AG10803 (cell line): ENCODE measurements at places on chromosomes 3 and 15.

DNA sequence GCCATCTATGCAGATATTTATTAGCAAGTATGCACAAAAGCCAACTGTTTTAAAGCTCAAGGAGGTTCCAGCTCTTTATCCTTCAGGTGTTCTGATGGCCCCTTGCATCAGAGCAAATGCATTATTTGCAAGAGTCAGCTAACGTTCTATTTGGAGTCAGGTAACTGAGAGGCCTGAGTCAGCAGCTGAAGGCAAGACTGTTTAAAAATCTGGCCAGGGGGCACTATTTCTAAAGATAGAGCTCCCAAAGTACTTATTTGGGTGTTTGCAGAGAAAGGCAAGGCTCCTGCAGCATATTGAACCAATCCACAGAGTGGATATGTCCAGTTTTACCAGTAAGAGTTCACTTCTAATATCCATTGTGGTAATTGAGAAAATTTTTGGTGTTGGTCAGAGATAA lies 146.1 kb downstream of the LRTM1 start:
- DNase-seq = no peak

DNA sequence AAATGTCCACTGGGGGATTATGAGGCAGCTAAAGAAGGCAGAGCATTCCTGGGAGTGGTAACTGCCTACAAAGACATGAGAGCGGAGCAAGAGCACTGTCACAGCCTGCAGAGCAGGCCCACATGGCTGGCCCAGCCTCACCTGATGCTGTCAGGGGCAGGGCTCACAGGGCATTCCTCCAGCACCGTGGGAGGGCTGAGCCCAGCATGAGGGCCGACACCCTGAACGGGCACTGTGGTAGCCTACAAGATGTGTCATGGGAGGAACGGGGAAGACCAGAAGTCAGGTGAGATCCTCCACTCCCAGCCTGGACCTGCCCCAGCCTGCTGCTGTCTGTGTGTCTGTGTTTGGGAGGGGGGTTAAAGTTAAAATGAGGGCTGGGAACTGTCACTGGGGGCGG lies 30.1 kb downstream of the CCDC12 start:
- DNase-seq = no peak

GRCh38 chr3:34533451-34533850 lies 735.0 kb downstream of the PDCD6IP start:
- DNase-seq = no peak

GRCh38 chr3:3066378-3066777 lies 43.8 kb downstream of the IL5RA start:
- no peak for DNase-seq

DNA sequence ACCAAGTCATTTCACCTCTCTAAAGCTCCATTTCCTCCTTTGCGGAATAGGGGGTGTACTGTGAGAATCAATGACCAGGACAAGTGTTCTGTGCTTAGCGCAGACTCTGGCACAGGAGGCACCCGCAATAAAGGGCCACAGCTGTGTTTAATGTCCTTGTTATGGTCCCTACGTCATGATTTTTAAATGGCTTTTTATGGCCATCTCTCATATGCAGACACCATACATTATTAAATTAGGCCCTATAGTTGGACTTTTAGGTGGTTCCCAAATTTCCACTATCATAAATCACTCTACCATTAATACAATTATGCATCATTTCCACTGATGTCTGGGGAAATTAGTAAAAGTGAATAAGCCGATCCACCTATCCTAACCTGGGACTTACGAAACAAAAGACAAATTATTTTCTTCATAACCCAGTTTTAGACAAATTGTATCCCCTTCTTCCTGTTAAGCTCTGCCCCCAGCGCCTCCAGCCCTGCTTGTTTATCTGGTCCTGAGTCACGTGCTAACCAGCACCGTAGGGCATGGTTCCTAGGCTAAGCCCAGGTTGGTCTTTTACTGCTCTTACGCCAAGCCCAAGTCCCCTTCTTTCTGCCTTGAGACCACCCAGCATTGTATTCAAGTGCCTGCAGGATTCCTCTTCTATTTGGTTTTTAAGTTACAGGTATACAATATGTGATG lies 278.3 kb downstream of the SHQ1 start:
- DNase-seq = no peak

DNA sequence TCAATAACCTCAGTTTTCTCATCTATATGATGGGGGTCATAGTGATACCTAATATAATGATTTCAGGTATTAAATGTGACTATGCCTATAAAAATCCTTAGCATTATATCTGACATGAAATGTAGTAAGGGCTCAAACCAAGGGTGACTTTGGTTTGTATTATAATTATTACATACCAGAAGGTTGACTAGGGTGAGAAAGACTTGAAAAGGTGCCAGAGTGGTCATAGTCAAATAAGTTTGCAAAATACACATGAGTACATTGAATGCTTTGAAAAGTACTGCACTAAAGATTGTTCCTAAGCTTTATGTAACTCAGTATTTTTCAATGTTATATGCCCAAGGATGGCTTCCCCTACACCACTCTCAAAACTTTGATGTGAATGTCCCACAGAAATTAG lies 297.2 kb downstream of the ARPP21 start:
- peak; percentile 46 for DNase-seq

DNA sequence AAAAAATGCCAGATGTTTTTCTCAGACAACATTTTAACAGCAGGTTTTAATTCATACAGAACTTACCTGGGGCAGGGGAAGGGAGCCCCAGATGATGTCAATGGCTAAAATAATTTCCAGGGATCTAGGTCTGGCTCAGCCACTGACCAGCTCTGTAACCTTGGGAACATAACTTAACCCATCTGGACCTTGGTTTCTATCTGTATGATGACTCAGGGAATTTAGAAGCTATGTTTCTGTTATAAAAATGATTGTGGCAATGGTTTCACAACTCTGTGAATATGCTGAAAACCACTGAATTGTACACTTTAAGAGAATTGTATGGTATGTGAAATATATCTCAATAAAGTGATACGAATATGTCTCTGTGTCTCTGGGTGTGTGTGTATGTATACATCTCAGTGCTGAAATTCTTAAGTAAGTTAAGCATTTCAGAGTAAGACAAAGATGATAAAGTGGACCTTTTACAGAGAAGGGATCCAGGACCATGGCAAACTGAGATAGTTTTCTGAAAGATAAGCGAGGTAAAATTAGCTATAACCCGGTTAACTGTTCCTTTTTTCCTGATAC lies 2.9 kb downstream of the SH3GL3 start:
- DNase-seq = peak; percentile 79

- no peak for DNase-seq
Observed at GRCh38 chr3:13385373-13385965, 34.7 kb downstream of the NUP210 start.

DNA sequence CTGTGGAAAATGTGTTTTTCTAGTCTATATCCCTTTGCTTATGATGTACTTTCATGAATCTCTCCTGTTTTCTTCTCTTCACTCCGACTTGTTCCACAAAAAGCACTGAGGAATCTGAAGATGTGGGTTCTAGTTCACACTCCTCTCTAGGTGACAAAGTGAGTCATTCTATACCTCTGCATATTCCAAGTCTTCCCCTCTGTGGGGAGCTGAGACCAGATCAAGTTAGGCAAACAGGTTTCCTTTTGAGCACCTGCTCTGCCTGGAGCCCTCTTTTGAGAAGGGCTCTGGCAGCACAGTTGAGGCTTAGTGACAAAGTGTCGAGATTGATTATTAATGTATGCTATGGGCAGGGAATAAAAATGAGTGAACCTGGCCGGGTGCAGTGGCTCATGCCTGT lies 82.4 kb upstream of the VGLL4 start:
- DNase-seq = no peak

DNA sequence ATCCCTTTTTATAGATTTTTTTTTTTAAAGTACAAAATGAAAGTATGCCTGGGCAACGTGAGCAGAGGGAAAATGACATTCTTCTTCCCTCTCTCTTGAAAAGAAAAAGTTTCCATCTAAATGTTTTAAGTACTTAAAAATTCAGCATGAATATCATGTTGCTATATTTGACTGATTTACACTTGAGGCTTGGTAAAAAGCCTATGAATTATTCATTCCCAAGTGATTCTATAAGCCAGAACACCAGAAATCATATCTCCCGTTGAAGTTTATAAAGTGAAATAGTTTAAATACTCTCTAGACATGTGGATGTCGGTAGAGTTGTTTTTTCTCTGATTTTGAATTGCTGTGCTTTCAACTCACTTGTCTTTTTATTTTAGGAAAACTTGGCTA lies 276.2 kb upstream of the RARB start:
- DNase-seq = no peak

- no peak for DNase-seq
Observed at GRCh38 chr3:101027286-101027685, 34.1 kb upstream of the ABI3BP start.

GRCh38 chr3:162034368-162034767 lies 537.8 kb downstream of the OTOL1 start:
- peak; percentile 75 for DNase-seq

GRCh38 chr15:26651909-26652308 lies 121.0 kb downstream of the GABRB3 start:
- no peak for DNase-seq

DNA sequence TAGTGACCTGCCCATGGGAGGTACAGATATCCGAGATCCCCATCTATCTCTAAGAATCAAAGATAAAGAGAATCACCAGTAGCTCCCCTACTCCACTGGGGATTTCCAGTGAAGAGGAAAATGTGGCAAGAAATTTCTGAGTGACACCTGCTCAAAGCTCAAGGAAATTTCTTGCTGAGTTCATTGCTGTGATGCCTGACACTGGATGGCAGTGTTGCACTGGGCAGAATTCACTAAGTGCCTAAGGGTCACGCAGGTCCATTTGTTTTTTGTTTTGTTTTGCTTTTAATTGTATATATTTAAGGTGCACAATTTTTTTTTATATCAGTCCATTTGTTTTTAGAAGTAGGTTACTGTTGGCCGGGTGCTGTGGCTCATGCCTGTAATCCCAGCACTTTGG lies 109.5 kb upstream of the KCNAB1 start:
- DNase-seq = peak; percentile 1

DNA sequence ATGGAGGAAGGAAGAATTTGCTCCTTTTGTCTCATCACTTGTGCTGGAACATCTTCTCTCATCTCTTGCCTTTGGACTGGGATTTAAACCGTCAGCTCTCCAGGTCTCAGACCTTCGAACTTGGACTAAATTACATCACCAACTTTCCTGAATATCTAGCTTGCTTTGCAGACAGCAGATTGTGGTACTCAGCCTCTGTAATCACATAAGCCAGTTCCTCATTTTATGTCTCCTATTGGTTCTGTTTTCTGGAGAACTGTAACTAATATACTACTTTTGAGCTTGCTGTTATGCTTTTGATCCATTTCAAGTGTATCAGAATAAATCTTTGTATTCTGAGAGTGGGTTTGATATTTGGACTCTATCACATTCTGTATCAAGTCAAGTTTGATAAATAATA lies 164.3 kb upstream of the VEPH1 start:
- DNase-seq = no peak

GRCh38 chr3:68206524-68207117 lies 552.2 kb upstream of the SUCLG2 start:
- DNase-seq = no peak

- DNase-seq = no peak
Observed at GRCh38 chr15:62565634-62566026, 400.5 kb upstream of the C2CD4B start.
